Bronchial smooth muscle cell (primary cell): ENCODE measurements at places on chromosomes 12 and 14. TPM values are rescaled to one million over a fixed set of nuclear protein-coding genes. Genes with fewer than 3 reads are reported as not detected.

The FOXA1 gene
- not detected in 2 replicates for total RNA-seq

The CYP46A1 gene
- total RNA-seq = 0.47 and 1.4 TPM in 2 replicates

The PROX2 gene
- not detected in 2 replicates for total RNA-seq

The IL26 gene
- not detected in 2 replicates for total RNA-seq

The KLHDC2 gene
- 115 and 118 TPM in 2 replicates for total RNA-seq

The KERA gene
- not detected in 2 replicates for total RNA-seq
